A172 (cell line): ENCODE measurements at places on chromosomes 4 and X. TPM values are rescaled to one million over a fixed set of nuclear protein-coding genes. Genes with fewer than 3 reads are reported as not detected.

Gene LNX1
- 1.2 and 1.9 TPM in 2 replicates for total RNA-seq

Gene HAND2
- 0.19 and 0.50 TPM in 2 replicates for total RNA-seq

Gene USP46
- 14.8 and 19.9 TPM in 2 replicates for total RNA-seq

Gene TMA16
- total RNA-seq = 54.5 and 72.0 TPM in 2 replicates

Gene VEGFD
- total RNA-seq = 0.12 TPM in 1 of 2 replicates, not detected in the other

Gene MAGEH1
- total RNA-seq = 8.3 and 10.9 TPM in 2 replicates

Gene RNF150
- total RNA-seq = 4.9 and 6.4 TPM in 2 replicates

Gene PNMA5
- not detected in 2 replicates for total RNA-seq
